Stimulated activated memory B cell treated with anti-CD40 and anti-IgM and Interleukin-4, amounts not matched to agents 10 μg/mL and 1 μg/mL and 100 μg/mL, for 72 hours (primary cell): ENCODE measurements at places on chromosomes 1 and 21.
A peak's percentile ranks its signal among the peaks of the same experiment; 100 is the strongest.

DNA sequence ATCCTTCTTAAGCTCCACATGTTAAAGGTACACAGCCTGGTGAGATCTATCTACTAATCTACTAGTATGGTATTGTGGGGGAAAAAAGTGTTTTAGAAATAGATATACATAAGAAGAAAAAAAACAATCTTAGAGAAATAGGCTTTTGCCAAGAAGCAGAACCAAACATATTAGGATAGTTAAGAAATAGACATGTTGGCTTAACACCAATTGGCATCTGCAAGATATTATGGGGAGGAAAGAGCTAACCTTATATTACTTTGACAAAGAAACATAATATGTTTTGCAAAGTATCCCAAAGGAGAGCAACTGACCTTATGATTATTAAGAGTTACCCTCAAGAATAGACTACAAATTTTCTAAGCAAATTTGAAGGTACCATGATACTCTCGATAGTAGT lies 202.9 kb downstream of the BRINP3 start:
- no peak for ATAC-seq

DNA sequence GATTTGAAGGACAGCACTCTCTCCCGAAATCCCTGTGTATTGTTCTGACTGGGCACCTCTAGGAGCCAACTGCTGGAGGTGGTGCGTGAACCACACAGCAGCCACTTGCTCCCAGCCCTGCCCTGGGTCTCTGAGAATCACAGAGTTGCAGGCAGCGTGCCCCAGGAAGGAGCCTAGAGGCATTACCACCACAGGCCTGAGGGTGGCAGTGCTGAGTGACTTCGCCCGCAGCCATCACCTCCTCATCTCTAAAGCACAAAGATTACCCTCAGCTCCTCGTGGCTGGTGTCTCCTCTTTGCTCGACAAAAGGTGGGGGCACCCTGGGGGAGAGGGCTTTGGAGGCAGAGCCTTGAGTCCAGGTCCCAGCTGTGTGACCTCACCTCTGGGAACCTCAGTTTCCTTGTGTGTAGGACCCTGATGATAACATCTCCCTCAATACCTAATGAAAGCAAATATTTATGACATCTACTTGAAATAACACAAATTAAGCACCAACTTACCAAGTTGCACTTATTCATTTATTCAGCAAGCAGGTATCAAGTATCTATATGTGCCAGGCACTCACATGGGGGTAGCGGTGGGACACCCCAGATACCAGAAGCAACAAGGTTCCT lies 86.3 kb downstream of the VWA5B1 start:
- peak; percentile 53 for ATAC-seq

DNA sequence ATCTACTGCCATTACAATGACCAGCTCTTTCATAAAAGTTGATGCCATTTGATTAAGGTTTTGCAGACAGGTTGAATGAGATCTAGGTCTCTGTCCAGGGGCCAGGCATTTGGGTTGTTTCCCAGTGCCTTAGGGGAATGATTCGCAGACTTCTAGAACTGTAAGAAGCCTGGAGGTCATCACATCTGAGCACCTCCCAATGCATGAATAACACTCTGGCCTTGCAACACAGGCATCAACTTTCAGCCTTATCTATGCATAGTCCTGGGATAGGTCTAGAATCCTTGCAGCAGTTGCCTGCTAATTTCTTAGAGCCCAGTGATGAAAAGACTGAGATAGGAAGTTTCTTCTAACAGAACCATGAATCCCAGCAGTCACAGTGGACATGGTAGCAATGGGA lies 44.8 kb upstream of the KCND3 start:
- no peak for ATAC-seq

DNA sequence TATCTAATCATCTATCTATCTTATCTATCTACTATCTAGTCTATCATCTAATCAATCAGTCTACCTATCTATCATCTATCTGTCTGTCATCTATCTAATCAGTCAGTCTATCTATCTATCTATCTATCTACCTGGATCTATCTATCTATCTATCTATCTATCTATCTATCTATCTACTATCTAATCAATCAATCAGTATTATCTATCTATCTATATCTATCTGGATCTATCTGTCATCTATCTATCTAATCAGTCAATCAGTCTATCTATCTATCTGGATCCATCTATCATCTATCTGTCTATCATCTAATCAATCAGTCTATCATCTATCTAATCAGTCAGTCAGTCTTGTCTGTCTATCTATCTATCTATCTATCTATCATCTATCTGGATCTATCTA lies 26.9 kb upstream of the C1orf174 start:
- ATAC-seq, result no peak

DNA sequence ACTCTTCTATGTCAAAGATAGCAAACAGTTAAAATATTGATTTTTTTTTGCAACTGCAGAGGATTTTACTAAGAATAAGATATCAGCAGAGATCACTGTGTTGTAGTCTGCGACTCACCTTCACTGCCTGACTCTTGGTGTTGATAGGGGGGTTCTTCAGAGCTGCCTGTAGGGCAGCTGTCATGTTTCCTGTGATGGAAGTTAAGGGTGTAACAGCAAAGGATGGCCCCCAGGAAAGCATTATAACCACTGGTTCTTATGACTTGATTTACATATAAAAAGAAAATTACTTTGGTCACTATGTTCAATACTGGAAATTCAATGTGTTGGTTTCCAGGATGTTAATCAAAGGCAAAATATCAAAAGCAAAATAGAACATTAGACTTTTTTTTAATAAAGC lies 2.6 kb downstream of the ARPC5 start:
- no peak for ATAC-seq

- no peak for ATAC-seq
These were observed 13.0 kb upstream of the ARHGAP29 start for GRCh38 chr1:94250341-94250740.

- ATAC-seq, result no peak
These were observed 27.4 kb downstream of the ARHGEF16 start for GRCh38 chr1:3481836-3482375.

DNA sequence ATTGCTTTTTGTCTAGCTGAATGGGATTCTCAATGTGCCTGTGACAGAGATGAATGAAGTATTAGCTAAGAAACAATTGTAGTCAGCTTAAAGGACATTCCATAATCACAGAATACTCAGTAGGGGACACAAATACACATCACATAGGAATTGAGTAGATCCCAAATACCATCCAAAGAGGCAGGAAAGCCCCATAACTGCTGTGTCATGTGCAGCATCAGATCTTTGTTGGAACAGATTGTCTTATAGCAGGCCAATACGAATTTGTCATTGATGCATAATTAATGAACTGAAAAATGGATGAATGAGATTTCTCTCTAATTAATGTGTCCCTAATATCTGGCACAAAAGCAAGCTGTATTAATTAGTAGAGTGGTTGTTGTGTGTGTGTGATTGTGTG lies 82.3 kb upstream of the S1PR1 start:
- ATAC-seq, result no peak

DNA sequence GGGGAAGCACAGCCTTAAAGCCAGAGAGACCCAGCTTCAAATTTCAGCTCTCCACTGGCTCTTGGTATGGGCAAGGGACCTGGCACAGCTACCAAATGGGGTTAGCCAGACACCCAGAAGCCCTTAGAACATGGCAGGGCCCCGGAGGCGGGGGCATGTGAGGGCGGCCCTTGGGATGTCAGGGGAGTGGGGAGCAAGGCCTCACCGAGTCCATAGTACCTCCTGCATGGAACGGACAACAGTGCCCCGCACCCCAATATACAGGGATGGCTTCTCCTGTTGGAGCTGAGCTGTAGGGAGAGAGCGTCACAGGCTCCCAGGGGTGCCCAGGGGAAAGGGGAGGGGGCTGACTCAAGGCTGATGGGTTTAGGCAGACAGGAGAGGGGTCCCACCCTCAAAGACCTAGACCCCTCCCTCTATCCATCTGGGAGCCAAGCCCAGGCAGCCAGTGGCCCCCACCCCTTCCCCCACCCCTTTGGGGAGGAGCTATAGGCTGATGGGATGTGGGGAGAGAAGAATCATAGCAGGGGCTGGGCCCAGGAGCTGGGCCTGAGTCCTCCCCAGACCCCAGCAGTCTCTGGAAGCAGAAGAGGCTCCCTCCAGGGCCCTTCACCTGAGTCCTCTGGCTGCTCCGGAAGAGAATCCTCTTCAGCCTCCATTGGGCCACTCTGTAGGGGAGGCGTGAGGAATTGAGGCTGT lies 16.5 kb downstream of the SPOCD1 start:
- no peak for ATAC-seq

GRCh38 chr1:203052601-203053000 lies 26.3 kb downstream of the PPFIA4 start:
- ATAC-seq, result no peak

- ATAC-seq, result no peak
These were observed 107.7 kb downstream of the MAB21L3 start for GRCh38 chr1:116218922-116219321.

- no peak for ATAC-seq
These were observed 60.0 kb downstream of the SLC19A1 start for GRCh38 chr21:45481977-45482898.

DNA sequence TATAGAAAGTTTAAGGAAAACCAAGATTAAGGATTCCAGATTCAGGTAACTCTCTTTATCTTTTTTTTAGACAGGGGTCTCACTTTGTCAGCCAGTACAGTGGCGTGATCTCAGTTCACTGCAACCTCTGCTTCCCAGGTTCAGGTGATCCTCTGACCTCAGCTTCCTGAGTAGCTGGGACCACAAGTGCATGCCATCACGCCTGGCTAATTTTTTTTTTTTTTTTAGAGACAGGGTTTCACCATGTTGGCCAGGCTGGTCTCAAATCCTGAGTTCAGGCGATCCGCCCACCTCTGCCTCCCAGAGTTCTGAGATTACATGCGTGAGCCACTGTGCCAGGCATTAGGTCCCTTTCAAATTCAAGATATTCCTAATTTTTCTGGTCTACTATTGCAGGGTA lies 15.9 kb downstream of the LZIC start:
- no peak for ATAC-seq

GRCh38 chr1:116806245-116806644 lies 52.0 kb downstream of the CD2 start:
- no peak for ATAC-seq

- ATAC-seq, result no peak
These were observed 35.0 kb downstream of the ACP6 start for GRCh38 chr1:147635342-147635741.

- ATAC-seq, result no peak
These were observed 37.3 kb downstream of the SNRPE start for GRCh38 chr1:203898458-203899352.

DNA sequence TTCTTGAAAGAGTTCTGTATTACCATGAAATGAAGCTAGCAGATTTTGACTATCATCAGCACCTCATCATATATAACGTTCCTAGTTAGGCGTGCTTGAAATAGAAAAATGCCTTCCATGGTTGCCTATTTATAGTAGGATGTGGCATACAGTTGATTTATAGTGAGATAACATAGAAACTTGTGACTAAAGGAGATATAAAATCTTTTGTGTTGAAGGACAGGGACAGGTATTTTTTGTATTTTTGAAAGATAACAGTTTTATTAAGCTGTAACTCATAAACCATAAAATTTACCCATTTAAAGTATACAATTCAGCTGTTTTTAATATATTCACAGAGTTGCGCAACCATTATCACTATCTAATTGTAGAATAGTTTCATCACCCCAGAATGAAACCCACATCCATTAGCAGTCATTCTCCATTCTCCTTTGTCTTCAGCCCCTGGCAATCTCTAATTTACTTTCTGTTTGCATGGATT lies 19.3 kb downstream of the SPEN start:
- ATAC-seq, result no peak

DNA sequence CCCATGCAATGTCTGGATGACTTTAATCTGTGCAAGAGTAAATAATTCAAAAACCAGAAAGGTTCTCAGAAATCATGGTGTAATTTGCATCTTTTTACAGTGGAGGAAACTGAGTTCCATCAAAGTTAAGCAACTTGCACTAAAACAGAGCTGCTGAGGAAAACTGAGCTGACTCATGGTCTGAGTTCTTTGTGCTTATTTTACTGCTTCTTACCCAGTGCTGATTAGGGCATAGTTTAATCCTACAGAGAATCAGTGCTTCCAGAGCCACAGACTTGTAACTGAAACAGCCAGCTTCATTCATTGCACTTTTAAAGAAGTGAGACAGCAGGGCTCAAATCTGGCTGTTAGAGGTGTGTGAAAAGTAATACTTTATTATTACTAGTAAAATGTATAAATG lies 10.9 kb upstream of the RWDD3 start:
- ATAC-seq, result no peak

DNA sequence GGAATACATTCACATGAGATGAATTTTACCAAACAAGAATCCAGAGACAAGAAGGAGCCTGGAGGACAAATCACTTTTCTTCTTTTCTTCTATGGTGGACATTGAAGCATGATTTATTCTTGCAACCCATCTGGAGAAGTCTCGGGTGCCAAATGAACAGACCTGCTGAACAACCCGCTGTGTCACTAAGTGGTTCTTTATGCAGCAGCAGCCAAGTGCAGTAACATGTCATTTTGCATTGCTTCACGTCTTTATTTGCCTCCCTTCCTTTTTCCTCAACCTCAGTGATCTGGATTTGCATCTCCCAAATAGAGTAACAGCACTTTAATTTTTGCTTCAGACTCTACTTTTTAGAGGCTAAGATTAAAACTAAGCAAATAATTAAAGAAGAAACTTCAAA lies 50.0 kb upstream of the TENT5C start:
- no peak for ATAC-seq

DNA sequence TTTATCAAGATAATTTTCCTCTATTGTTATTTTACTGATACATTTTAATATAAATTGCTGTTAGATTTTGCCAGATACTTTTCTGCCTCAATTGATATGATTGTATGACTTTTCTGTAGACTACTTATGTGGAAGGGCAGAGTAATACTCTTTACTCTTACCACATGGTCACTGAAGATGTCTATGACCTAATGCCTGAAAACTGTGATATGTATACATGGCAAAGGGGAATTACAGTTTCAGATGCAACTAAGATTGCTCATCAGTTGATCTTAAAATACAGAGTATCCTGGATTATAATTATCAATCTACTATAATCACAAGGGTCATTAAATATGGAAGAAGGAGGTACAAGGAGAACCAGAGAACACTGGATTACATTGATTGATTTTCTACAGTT lies 1528.0 kb downstream of the BRINP3 start:
- no peak for ATAC-seq

GRCh38 chr1:64965366-64966157 lies 787 bp downstream of the JAK1 start:
- peak; percentile 77 for ATAC-seq

GRCh38 chr1:29971703-29972102 lies 735.4 kb downstream of the PTPRU start:
- no peak for ATAC-seq

- no peak for ATAC-seq
These were observed 86.5 kb downstream of the PATJ start for GRCh38 chr1:61828805-61829204.

GRCh38 chr21:17402937-17403336 lies 109.9 kb upstream of the CXADR start:
- ATAC-seq, result no peak

GRCh38 chr1:59125676-59126320 lies 171.1 kb upstream of the FGGY start:
- ATAC-seq, result no peak

- peak; percentile 89 for ATAC-seq
These were observed 543 bp downstream of the TMEM9 start for GRCh38 chr1:201153474-201154388.

GRCh38 chr1:91428182-91428798 lies 23.7 kb upstream of the HFM1 start:
- ATAC-seq, result no peak
